ENCODE measurements at places on chromosomes 6 and 20.

DNA sequence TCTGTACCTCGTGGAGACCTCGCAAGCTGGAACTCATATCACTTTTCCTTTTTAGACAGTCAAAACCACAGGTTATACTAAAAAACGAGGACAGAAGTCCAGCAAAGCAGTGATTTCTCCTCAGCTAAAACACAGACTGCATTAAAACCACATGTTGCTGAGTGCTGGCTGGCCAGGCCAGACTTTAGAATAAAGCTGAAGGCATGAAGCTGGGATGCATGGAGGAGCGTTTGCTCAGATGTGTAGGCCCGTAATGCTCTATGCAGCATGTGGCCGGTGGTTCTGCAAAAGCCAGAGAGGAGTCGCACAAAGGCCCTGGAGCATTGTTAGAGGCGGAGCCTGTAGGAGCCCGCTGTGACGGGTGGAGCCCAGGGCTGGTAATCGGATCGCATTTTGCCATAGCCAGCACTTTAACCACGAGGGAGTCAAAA lies 83.6 kb downstream of the SMOC2 start:
- H3K4me1 ChIP-seq, result no peaks in the 10 kb centered on the region
- no peaks in the 10 kb centered on the region for H3K36me3 ChIP-seq
- no peak overlapping the region for H3K4me3 ChIP-seq
- H3K27ac ChIP-seq, result no peak overlapping the region
- no peak for DNase-seq

DNA sequence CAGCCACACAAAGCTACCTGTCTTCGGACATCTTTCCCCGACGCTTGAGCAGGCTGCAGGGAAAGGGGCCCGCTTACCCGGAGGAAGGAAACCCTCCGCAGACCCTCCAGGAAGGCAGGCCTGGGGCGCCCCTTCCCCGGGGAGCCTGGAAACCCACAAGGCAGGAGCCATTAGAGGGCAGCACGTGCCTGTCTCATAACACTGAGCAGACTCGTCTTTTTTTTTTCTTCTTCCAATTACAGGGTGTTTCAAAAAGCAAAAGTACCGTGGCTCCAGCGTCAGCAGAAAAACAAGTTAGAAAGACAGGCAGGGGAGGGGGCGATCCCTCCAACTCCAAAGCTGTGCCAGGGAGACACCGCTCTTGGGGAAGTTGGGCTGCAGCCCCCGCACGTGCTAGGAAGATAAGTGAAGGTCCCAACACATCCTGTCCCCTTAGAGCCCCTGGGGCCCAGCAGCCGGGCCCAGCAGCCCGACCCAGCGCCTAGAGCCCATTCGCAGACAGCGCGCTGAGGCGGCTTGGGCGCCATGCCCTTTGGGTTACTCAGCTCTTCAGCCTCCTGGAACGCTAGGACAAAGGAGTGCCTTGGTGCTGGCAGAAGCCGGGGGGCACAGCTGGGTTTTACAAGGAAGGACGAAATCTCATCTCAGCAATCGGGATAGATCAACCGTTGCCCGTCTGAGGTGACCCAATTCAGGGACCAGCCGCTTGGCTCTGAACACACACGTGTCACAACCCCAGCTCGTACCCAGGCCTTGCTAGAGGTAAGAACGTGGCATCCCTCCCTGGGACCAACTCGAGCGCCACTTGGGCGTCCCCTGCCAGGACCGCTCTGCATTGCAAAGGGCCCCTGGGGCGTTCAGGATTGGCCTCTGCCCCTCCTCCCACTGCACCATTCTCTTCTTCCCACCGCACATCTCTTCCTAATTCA lies 136.3 kb downstream of the LY86 start:
- no peaks in the 10 kb centered on the region for H3K27me3 ChIP-seq
- no peak overlapping the region for H3K27ac ChIP-seq
- peaks cover 3% of the 10 kb centered on the region for H3K4me1 ChIP-seq

GRCh38 chr6:53340536-53340935 lies 8.2 kb downstream of the ELOVL5 start:
- peaks cover 12% of the 10 kb centered on the region for H3K4me1 ChIP-seq
- H3K36me3 ChIP-seq, result peaks cover 63% of the 10 kb centered on the region
- no peaks in the 10 kb centered on the region for H3K27me3 ChIP-seq
- DNase-seq, result no peak
- H3K27ac ChIP-seq, result no peak overlapping the region

DNA sequence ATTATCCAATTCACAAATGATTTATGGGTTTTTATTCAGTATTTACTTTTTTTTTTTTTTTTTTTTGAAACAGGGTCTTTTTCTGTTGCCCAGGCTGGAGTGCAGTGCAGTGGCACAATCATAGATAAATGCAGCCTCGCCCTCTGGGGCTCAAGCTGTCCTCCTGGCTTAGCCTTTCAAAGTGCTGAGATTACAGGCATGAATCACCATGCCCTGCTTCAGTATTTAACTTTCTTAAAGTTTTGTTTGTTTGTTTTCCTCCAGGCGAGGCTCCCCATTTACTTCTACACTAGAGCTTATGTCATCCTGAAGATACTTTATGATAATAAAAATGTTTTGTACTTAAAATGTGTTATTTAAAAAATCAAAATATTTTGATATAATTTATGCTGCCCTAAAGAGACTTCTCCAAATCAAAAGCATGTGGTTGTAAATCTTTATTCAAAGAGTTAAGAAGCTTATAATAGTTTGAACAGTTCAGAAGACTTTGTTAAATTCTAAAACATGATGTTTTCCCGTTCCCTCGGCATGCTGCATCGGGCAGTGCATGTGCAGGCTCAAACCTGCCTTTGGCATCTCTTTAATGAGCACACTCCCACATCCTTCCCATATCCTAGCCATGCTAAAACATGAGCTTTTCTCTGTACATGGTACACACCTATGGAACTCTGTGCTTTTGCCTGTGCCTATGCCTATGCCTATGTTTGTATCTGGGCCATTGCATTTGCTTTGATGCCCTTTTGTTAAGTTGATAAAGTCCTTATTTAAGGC lies 11.0 kb downstream of the SMPDL3A start:
- no peaks in the 10 kb centered on the region for H3K36me3 ChIP-seq
- peaks cover 2% of the 10 kb centered on the region for H3K4me1 ChIP-seq
- no peak overlapping the region for H3K4me3 ChIP-seq
- no peaks in the 10 kb centered on the region for H3K27me3 ChIP-seq
- H3K27ac ChIP-seq, result no peak overlapping the region

- H3K27ac ChIP-seq, result no peak overlapping the region
- peaks cover 4% of the 10 kb centered on the region for H3K4me1 ChIP-seq
- H3K27me3 ChIP-seq, result no peaks in the 10 kb centered on the region
- no peak overlapping the region for H3K4me3 ChIP-seq
- DNase-seq, result no peak
- no peaks in the 10 kb centered on the region for H3K36me3 ChIP-seq
Observed at GRCh38 chr6:128070406-128070805, 169.5 kb upstream of the THEMIS start.

DNA sequence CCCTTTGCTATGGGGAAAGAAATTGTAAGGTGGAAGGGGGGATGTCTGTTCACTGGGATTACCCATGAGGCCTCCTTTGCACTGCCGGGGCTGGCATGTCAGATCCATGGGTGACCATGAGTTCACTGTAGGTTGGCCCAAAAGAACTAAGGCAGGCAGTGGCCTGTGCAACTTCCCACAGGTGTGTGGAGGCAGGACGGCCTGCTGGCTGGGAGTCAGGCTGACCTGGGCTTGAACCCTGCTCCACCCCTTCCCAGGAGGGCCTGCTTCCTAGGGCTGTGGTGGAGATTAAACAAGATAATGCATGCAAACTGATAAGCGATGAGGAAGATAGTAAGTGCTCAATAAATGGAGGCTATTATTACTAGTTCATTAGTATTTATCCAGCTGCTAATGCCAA lies 163.0 kb downstream of the EYA2 start:
- DNase-seq, result no peak
- no peaks in the 10 kb centered on the region for H3K4me1 ChIP-seq
- H3K27me3 ChIP-seq, result no peaks in the 10 kb centered on the region
- H3K27ac ChIP-seq, result no peak overlapping the region
- no peak overlapping the region for H3K4me3 ChIP-seq

DNA sequence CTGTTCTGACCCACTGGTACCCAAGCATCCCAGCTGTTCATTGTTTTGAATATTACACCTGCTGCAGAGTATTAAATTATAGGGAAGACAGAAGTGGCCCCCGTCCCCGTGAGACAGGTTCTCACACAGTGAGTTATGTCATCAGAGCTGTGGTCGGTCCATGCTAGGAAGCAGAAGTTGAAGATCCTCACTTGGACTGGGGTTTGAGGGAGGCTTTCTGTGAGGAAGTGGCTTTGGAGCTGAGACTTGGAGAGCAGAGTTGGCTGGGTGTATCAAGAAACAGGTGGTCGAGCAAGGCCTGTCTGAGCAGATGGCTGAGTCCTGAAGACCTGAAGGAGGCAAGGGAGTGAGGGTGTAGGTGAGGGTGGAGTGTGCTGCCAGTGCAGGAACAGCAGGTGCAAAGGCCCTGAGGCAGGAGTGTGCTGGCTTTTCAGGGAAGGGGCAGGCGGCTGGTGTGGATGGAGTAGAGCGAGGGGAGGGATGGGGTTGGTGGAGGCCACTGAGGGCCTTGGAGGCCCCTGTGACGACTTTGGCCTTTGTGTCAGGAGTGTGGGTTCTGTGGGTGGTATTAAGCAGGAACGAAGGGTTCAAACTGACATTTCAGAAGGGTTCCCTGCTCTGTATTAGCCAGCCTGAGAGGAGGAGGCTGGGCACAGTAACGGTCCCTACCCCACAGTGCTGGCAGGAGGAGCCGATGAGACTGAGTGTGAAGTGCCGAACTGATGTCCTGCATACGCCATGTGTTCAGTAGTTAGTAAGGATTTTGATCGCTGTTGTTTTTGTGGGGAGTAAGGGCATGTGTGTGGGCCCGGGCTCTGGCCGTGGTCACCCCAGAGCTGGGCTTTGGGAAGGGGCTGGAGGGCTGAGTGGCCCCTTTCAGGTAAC lies 11.8 kb downstream of the SRC start:
- no peaks in the 10 kb centered on the region for H3K27me3 ChIP-seq
- H3K4me3 ChIP-seq, result no peak overlapping the region
- no peak overlapping the region for H3K27ac ChIP-seq
- H3K4me1 ChIP-seq, result no peaks in the 10 kb centered on the region
